Stimulated activated naive CD8-positive, alpha-beta T cell treated with anti-CD3 and anti-CD28 coated beads, Interleukin-15, Interleukin-2, amounts not matched to agents 100 U/mL and 50 U/mL, for 24 hours (primary cell): ENCODE measurements at places on chromosomes 5 and 9.
A peak's percentile ranks its signal among the peaks of the same experiment; 100 is the strongest.

DNA sequence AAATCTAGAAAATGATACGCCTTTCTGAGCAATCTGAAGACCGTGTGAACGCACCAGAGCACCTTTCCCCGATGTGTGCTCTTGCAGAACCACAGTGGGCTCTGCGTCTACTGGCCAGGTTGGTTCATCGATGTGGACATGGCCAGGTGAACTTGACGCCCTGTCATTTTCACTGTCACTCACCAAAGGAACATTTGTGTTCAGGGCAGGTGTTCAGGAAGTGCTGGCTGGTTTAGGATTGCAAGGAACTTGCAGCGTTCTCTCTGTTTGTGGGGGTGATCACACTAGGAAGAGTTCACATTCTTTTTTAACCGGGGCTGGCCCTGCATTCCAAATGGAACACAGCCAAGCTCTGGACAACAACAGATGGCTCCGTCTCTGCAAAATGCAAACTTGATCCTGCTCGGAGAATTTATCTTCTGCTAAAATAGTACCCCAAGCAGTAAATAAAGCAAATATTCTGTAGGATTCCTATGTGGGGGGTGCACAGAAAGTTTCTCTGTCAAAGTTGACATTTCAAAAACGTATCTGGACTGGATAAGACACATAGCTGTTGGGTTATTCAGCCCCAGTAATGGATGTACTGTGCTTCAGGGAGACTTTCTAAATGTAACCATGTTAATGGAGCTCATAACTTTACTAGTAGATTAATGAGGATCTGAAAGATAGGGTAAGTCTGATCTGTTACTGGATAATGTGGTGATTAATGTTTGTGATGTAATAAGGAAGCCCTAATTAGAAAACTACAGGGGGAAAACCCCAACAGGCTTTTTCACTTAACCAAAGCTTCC, 45.7 kb upstream of the FANCC start:
- no peak for DNase-seq

DNA sequence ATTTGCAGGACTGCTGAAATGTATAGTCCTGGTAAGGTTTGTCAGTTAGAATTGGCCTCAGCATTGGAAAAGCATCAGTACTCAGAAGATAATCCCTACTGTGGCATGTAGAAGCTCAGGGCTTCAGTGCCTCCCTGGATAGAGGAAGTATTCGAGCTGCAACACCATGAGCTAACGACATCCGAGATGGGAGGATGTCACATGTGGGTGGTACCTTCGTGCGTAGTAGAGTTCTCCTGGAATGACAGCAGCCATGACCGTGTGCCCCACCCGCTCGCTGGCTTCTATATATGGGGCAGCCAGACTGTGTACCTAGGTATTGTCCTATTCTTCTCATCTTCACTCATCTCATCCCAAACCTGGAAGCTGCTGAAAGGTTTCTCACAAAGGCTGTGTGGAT, 345.8 kb upstream of the KLF9 start:
- no peak for DNase-seq

- DNase-seq = no peak
Measured at GRCh38 chr5:34626036-34626435, 30.1 kb upstream of the RAI14 start.

- no peak for DNase-seq
Measured at GRCh38 chr5:142246-142810, 49.0 kb upstream of the LRRC14B start.

- DNase-seq = peak; percentile 64
Measured at GRCh38 chr9:35649431-35650340, 1.0 kb downstream of the SIT1 start.
